Anterior cingulate cortex (tissue), 58 donors: ENCODE measurements at places on chromosomes 1 and 21.

DNA sequence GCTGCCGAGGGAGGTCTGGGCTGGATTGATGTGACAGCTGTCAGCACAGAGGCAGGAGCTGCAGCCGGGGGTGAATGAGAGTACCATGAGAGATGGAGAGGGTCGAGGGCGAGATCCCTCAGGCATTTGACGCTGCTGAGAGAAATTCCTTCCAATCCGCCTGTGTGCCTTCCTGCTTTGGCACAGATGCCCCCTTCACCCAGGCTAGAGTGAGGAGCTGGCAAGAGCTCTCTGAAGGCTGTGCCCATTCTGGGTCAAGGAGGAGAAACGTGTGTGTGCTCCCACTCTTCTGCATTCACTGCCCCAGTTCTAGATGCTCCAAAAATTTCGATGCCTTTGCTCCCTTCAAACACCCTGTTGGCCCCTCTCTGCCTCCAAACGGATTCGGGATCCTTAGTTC, 4.8 kb downstream of the ARTN start:
- no peak for DNase-seq

DNA sequence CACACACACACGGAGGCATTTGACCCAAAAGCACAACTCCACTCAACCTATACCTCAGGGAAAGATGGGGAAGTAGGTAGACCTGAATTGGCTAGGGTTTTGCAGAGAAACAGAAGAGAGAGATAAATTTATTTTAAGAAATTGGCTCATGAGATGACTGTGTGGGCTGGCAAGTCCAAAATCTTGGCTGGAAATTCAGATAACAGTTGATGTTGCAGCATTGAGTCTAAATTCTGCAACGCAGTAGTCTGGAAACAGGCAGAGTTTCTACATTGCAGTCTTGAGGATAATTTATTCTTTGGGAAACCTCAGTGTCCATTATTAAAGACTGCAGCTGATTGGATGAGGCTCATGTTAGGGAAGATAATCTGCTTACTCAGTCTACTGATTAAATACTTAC, 4.3 kb upstream of the LCE2B start:
- DNase-seq = no peak

DNA sequence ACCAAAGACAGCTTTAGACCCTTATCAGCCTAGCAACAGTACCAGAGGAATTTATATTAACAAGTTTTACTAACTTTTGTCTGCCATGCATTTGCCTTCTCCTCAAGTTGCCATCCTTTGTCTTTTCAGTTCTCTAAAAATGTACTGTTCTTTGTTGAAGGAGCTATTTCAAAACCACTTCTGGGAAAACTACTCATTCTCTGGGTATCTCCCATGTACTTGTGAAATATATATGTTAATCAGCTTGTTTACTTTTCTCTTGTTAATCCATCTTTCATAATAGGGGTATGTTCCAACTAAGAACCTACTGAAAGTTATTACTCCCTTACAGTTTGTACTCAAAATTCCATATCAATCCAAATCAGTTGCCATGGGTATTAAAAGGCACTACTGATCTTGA, 16.3 kb downstream of the DPYD start:
- DNase-seq = no peak

- no peak for DNase-seq
These were observed 5.0 kb upstream of the BCAR3 start for GRCh38 chr1:93686504-93687250.

DNA sequence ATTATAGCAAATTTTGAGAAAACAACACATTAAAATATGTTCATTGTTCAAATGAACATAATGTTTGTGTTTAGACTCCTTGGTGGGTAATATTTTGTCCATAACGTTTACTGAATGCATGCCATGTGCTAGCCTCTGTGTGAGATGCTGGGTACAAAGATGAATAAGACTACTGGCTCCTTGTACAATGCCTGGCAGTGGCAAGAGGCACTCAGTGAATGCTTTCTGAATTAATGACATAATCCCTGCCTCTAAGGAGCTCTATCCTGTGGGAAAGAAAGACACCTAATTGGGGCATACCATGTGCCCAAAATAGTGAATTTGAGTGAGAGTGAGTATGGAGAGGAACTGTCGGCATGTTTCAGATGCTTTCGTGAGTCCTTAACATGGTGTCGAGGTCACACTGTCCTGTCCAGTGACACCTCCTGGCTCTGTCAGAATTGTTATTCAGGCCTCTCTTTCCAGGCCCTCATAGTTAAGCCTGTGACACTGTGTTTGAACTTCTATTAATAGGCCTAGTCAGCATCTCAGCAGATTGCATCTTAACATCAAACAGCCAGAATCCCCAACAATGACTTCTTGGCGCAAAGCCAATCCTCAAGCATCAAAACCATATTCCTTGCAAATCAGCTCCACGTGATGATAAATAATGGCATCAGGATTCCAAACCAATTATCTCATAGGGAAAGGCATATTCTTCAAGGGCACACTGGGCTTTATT, 32.8 kb upstream of the S1PR1 start:
- peak; percentile 9 for DNase-seq

DNA sequence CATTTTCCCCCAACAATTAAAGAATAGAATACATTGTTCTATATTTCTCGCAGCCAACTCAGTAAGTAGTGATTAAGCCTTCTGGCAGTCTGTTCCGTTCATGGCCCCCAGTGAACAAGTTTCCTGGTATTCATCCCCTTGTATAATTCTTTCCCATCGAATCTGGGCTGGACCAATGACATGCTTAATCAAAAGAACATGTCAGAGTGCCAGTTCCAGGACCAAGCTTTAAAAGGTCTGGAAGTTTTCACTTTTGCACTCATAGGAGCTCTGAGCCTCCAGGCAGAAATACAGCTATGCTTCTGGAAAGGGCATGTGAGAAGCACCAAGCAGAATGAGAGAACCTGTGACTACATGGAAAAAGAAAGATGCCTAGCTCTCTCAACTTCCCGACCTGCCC, 22.5 kb upstream of the DPYD start:
- no peak for DNase-seq

- DNase-seq = no peak
These were observed 190.4 kb downstream of the ZBTB18 start for GRCh38 chr1:244241438-244241837.

DNA sequence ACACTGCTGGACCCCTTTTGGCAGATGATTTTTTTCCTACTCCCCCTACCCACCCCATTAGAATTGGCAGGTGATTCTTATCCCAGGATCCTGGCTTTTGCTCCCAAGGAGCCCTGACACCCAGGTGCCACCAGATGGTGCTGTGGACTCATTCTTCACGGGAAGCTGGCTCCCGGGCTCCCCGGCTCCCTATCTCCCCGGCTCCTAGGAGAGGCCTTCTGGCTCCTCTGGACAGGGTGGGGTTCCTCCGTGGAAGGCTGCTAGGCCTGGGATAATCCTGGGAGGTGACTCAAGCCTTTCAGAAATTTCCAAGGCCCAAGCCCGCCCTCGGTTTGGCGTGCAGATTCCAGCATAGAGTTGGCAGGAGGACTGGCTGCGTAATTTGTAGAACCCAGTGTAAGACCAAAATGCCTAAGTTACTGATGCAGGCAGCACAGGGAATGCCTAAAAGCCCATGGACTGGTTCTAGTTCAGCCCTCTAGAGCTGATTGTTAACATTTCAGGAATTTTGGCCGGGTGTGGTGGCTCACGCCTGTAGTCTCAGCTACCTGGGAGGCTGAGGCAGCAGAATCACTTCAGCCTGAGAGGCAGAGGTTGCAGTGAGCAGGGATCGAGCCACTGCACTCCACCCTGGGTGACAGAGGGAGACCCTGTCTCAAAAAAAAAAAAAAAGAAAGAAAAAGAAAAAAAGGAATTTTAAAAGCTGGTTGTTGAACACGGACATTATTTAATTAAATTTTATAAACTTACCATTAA, 6.8 kb upstream of the BSDC1 start:
- peak; percentile 53 for DNase-seq

GRCh38 chr1:229109320-229109761, 161.6 kb upstream of the RAB4A start:
- DNase-seq = no peak

GRCh38 chr1:41726899-41727748, 191.6 kb downstream of the HIVEP3 start:
- no peak for DNase-seq

- no peak for DNase-seq
These were observed 388.5 kb downstream of the LMO4 start for GRCh38 chr1:87717157-87717670.

GRCh38 chr1:82778612-82779011, 977.9 kb downstream of the ADGRL2 start:
- DNase-seq = no peak

DNA sequence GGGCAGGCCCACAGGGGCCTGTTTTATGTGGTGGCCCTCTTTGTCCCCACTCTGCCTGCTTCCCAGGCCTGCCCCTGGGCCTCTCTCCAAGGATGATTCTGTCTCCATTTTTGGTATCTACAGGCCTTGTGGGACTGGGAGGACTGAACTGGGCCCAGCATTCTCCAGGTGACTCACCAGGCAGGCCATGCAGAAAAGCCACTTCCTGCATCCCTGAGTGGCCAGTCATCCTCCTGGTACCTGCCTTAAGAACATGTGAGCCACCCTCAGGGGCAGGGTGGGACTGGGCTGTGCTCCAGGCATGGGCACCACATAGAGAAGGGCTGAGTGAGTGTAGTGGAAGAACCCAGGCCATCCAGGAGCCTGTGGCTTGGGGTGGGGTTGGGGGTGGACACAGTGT, 20.0 kb upstream of the BCAR3 start:
- DNase-seq = no peak

GRCh38 chr1:165371588-165372225, 15.2 kb upstream of the LMX1A start:
- no peak for DNase-seq

DNA sequence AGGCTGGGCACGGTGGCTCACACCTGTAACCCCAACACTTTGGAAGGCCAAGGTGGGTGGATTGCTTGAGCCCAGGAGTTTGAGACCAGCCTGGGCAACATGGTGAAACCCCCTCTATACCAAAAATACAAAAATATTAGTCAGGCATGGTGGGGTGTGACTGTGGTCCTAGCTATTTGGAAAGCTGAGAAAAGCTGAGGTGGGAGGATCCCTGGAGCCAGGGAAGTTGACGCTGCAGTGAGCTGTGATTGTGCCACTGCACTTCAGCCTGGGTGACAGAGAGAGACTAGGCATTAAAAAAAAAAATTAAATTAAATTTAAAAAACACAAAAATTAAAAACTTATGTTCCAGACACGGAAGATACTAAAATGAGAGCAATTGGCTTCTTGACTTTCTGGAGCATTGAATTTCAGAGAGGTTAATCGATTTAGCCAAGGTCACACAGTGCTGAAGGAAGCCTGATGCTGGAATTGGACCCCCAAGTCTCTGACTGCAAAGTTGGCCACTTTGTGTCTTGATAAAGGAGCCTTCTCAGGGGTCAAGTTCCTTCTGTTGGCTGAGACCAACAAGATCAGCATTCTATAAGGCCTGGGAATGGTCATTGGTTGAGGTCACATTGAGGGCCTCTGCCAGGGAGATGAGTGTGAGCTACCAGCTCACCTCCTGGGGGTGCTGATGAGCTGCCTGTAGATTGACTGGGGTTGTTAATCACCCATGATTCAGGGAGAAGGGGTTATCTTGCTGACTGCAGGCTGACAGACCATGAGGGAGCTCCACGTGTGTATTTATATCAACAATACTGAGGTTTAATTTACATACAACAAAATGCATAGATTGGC, 54.3 kb downstream of the RPS6KA1 start:
- DNase-seq = no peak

DNA sequence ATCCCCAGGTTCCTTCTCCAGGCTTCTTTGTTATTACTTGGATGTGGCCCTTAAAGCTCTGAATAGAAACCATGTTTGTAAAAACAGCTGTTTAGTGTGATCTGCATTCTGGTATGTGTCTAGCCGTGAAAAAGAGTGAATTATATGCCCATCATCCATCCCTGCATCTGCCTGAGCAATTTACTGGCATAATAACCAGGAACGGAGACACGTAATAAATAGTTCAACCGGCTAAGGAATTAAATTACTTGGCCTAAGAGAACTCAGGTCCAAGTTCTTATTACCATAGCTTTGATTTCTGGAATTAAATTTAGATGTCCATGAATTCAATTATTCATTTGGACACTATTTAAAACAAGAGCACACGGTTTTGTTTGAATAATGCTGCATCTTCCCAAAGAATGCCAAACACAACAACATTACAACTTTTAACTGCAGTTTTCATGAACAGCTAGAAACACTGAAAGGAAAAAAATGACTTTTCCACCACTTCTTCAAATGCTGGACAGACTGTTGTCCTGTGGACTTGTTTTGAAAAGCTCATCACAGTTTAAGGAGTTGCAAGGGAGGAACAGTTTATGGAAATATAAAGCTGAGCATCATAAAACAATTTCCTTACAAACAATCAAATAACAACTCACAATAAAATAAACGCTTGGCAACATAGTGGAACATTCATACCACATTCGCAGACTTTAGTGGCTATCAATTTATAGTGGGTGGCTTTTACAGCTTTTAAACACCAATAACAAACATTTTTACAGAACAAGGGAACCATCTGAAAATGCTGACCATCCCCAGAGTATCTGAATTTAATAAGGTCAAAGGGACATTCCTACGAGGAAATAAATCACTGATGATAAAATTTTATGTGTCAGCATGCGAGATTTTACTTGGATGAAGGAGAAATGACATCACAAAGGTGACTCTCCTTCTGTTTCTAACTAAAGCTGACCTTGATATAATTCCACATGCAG, 144.7 kb downstream of the APP start:
- no peak for DNase-seq

- peak; percentile 73 for DNase-seq
These were observed 756 bp downstream of the PHGDH start for GRCh38 chr1:119712342-119713038.

DNA sequence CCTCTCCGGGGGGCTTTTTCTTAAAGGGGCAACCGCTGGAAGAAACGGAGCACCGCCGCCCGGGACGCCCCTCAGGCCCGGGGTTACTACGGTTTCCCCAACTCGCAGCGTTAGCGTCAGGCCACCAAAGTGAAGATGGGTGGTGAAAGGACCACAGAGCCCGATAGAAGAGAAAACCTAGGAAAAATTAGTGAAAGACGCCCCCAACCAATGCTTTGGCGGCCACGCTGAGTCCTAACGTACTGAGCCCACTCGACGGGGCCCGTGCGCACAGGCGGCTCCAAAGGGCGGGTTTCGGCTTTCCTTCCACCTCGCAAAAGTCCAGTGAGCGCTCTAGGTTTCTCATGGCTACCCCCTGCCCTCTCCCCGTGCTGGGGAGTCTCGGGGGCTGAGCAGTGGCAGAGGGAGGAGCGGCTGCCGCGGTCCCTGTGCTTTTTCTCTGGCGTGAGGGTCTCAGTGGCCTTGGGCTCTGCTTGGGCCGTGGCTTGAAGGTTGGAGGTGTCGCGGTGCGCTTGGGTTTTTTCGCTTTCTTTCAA, 12.2 kb upstream of the SPEN start:
- DNase-seq = no peak
